ENCODE measurements at places on chromosomes 16 and 17.

DNA sequence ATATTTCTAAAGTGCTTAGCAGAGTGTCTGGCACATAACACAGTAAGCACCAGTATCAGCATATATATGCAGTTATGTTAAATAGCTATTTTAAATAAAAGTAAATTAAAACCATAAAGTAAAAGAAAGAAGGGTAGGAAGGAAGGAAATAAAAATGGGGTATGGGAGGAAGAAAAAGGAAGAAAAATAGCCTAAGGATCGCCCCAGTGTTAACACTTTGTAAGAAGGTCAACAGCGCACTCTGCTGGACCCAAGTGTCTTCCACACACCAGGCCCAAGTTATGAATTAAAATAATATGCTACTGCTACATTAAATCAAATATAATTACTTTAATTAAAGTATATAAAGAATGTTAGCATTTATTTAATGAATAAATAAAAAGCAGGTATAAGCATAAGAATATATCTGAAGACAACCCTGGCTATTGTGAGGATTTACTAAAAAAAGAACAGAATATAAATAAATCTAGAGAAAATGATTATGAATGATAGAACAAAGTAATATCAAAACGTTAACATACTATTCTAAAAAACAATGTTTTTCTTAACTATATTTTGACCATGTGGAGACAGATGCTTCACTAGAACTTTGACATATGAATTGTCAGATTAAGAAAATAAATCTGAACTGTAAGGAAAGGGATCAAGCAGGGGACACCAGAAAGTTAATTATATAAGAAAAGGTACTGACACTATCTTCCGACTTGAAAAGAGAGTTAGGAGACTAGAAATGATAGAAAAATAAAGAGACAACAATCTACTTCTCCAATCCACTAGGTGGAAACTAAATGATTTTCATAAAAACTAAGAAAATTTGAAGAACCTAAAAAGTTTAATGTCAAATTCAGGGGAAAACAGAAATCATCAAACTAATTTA is 25.9 kb downstream of the BRIP1 start:
- DNase-seq, result no peak

DNA sequence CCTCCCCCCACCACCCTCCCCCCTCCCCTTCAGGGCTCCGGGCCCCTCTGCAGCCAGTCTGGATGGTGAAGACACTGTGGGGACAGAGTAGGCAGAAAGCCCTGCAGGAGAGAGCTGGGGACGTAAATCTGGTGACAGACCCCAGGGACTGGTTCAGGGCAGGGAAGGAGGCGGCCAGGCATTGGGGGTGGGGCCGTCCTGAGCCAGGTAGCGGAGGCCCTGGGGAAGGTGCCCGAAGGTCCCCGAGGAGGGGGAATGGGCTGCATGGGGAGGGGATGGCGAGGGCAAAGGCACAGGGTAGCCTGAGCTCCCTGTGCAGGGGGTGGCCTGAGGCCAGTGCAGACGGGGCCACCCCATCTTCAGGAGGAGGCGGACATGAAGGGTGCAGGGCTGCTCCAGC is 26.3 kb upstream of the CACNA1H start:
- DNase-seq, result no peak

DNA sequence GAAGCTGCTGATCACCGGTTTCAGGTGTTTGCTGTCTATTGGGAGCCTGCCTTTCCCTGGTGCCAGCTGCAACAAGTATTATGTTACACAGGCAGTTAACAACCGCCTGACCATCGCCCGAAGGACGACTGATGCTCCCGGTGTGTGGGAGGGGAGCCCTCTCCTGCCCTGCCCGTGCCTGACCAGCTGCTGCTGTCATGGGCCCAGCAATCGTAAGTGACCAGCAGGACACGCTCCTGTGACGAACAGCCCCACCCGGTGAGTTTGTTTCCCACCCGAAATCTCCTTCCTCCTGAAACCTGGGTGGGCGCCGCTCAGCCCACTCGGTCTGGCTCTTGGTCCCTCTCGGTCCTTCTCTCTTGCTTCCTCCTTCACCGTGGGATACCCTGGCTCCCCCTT is 17.9 kb upstream of the UBE2I start:
- DNase-seq, result no peak

- no peak for DNase-seq
Observed at GRCh38 chr16:56356276-56357240, 68.8 kb downstream of the AMFR start.

DNA sequence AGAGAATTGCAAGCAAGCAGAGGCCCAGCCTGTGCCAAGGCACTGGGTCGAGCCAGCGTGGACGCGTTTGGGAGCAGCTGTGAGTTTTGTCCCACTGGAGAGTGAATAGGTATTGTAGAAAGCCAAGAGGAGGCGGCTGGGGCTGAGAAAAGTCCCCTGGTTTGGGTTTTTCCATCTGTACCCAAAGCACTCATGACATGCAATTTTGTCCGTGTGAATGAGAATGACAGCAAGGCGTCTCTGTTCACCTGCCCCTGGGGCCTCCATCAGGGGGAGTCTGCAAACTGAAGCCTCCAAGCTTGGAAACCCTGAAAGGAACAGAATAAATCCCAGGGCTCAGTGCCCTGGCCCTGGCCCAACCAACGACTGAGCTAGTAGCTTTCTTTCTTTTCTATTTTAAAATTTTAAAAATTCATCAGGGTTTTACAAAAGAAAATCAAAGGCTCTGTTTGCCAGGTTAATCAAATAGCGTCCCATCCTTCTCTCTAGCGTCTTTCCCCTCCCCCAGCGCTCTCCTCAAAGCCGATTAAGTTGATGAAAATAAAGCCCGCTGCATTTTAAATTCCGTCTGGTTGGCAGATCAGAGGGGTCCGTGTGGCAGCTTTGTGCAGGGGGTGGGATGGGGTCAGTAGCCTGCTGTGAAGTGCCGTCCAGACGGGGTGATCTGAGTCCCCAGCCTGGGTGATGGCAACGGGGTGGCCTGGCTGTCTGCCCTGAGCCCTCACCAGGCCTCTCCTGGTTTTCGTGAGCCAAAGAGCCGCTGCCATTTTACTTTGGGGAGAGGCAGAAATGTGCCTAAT is 171.0 kb downstream of the KATNIP start:
- DNase-seq, result no peak

GRCh38 chr17:71472809-71473789 is 647.7 kb upstream of the SOX9 start:
- DNase-seq, result no peak

GRCh38 chr16:58049232-58050185 is 24.0 kb downstream of the MMP15 start:
- no peak for DNase-seq

DNA sequence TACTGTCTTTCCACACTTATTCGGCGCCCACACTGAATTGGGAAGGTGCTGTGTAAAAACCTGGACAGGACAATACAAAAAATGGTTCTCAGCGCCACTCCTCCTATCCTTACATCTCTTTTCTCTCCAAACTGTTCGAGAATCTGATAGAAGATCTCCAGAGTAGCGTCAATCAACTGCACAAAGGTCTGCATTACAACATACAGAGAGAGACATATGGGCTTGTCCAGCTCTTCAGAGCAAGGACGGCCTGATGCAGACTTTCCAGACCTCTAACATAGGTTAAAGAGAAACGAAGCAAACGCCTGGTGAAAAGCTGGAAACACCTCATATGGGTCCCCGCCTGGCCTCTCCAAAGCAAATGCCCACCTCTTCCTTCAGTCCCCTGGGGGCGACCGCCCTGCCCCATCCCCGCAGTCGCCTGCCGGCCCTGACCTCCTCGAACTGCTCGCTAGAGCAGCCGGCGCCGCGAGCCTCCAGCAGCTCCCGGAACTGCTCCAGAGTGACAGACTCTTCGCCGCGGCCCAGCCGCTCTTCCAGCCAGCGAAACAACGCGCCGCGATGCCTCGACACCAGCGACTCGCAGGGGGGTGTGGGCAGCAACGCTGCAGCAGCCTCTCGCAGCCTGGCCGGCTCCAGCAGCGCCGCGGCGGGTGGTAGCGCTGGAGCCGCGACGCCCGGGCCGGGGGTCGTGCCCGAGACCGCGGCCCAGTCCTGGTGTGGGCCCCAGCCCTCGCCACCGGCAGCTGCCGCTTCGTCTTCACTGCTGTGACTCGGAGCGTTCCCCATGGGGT is 526 bp downstream of the ZZEF1 start:
- no peak for DNase-seq

- DNase-seq, result no peak
Observed at GRCh38 chr16:88561485-88562359, 8.5 kb upstream of the ZC3H18 start.

DNA sequence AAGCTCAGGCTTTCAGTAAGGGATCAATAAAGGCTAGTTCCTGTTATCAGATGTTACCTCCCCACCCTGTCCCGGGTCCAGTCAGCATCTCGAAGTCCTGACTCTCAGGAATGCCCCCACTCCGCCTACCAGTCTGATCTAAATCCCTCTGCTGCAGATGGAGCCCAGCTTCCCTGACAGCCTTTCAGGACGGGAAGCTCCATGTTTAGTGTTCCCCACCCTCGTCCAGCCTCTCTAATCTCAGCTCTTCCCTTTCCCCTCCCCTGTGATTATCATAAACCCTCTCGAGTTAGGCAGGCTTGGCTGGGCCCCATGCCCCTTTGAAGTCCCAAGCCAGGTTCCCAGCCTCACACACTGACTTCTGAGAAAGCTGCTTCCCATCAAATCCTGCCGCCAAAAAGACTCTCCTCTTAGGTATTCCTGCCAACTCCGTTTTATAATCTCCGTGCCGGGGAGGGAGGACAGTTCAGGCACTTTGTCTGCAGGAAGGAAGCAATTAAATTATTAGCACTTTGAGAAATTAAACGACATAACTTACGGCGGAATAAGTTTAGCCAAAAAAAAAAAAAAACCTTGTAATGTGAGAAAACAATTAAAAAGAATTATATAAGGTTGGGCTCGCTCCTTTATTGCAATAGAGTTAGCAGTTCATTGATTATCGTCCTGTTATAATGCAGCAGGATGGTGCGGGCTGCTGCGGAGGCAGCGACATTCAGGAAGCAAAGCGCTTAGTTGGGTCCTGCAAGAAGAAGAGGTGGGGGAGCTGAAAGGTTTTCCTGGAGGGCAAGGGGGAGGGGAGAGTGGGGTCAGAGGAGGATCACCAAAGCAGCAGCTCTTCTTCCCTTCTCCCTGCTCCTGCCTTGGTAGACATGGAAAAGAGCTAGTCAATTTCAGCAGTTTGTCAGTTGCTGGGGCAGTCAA is 16.8 kb upstream of the ETV4 start:
- DNase-seq, result no peak

DNA sequence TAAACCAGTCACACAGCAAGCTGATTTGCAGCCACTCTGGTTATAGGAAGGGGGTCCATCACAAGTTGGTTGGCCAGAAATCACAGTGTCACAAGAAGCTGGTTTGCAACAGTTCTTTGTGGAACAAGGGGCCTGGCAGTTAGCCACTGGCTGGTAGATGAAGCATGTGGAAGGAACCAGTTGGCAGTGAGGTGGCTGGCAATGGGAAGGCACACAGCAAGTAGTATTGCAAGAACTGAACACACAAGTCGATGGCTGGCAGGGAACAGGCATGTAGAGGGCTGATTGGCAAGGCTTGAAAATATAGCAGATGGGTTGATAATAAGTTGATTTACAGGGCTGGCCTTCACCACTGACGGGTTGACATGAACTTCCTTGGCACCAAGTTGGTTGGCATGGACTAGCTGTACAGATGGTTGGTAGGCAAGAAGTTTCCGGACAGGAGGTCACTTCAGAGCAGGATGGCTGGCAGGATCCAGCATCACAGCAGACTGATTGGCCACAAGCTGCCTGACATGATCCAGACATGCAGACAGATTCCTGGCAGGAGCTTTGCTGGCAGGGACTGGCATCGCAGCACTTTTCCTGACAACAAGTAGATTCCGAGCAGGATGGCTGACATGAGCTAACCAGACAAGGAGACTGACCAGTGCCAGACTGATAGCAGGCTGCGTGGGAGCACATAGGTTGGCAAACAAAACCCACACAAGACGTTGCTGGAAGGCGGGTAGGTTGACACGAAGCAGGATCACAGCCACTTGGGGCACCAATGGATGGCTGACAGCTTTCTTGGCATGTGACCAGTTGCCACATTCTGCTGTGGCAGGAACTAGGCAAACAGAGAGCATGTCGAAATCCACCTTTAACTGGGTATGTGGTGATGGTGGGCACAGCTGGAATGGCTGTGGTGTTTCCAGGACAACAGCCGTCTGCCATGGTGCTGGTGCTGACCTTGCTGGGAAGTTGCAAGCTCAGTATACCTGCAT is at the start of gene KRTAP29-1:
Gene KRTAP29-1, minus strand, starts transcription at position 936 of the 986 bp plus-strand sequence. Its CDS starts 0 bp downstream, at position 936.
- no peak for DNase-seq

GRCh38 chr17:33745047-33745760 is 452.1 kb upstream of the ASIC2 start:
- no peak for DNase-seq

- no peak for DNase-seq
Observed at GRCh38 chr17:70609566-70609965, 440.2 kb downstream of the KCNJ2 start.

DNA sequence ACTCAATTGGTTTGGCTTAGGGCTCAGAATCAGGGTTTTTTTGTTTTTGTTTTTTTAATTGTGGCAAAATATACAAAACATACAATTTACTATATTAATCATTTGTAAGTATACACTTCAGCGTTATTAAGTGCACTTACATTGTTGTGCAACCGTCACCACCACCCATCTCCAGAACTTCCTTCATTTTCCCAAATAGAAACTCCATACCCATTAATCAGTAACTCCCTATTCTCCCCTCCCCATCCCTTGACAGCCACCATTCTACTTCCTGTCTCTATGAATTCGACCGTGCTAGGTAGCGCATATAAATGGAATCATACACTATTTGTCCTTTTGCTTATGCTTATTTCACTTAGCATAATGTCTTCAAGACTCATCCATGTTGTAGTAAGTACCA is 45.2 kb upstream of the DHX40 start:
- no peak for DNase-seq

GRCh38 chr17:68516732-68517131 is 4.5 kb downstream of the PRKAR1A start:
- no peak for DNase-seq

- no peak for DNase-seq
Observed at GRCh38 chr16:66824006-66824405, 6.8 kb downstream of the NAE1 start.

DNA sequence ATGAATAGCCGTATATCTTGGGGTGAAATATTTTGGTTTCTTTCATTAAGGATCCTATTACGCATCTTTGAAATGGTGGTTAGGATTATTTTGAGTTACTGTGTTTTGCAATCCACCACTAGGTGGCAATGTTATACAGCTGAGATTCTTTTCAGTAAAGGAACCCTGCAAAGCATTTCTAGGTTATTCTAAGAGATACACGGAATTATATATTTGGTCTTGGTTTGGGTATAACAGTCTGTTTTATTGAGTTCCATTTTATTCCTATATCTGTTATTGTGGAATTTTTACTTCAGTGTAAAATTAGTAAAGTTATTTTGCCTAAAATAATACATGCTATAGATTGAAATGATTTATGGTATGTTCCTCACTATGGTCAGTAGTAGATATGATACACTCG is 62.9 kb upstream of the CPHXL start:
- DNase-seq, result no peak

- DNase-seq, result no peak
Observed at GRCh38 chr16:24535827-24536226, 3.5 kb upstream of the RBBP6 start.

GRCh38 chr16:68229431-68230175 is 6.3 kb downstream of the ESRP2 start:
- no peak for DNase-seq

All from vagina (tissue), 2 donors.